ENCODE measurements at places on chromosomes 4 and X. TPM values are rescaled to one million over a fixed set of nuclear protein-coding genes. Genes with fewer than 3 reads are reported as not detected.

Gene RBM46
- not detected for total RNA-seq

DNA sequence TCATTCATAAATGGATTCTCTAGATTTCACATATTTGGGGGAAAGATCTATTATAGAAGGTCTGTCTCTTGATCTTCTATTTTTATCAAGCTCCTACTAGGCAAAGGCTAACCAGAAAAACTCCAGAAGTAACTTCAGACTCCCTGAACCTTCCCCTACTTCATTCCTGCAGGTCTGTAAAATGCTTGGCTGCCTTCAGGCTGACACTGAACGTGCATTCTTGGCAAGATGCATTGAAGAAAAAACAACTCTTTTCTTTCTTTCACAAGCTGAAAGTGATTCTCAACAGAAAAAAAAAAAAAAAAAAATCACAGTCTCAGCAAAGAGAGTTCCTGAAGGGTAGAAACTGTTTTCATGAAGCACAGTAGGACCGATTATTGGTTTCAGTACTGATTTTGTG is 12.7 kb downstream of the OPHN1 start:
- no peak for DNase-seq

- no peak for DNase-seq
Observed at GRCh38 chrX:724256-724655, 93.7 kb downstream of the SHOX start.

DNA sequence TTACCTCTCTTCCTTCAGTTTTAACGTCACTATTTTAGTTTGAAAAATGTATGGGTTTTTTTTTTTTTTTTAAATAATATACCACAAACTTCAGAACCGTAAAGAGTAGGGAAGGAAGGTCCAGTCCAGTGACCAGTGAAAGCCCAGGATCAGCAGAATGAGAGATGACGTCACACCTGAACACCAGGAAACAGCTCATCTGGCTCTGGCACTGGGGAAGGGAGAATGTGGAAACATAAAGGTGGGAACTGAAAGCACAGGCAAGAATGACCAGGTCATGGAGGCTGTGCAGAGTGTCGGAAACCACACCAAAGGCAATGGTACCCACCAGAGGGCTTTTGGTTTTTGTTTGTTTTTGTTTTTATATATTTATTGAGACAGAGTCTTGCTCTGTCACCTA is 141.2 kb downstream of the DHX15 start:
- DNase-seq = no peak

DNA sequence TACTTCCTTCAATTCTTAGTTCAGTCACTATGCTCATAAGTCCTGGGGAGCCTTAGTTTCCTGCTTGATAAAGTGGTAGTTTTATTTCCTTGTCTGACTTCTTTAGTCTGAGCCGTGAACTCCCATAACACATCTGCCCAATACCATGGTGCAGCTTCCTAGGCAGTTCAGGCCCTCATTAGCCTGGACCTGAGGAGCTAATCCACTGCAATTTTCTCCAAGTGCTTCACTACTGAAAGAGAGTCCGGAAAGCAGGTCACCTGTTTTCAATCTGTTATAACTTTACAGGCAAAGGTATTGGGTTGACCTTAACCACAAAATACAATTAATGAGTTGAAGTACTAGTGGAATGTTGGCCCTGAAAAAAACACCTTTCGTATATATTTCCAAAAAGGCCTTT is 245.4 kb upstream of the BOD1L1 start:
- DNase-seq = no peak

DNA sequence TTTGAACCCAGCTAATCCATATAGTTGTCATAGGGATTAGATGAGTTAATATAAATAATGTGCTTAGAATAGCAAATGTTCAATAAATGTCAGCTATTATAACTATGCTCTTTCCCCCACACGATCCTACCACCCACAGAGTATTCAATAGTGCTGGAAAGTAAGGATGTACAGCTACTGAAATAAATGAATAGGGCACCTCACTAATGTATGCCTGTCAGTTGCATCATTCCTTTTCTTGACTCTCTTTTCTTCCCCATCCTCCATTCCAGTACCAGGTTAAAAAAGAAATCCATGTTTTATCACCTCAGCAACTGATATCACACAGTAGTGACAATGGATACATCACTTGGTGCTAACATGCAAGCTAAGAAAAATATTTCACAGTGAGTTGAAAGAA is 42.8 kb upstream of the GPM6B start:
- DNase-seq = no peak

- DNase-seq = no peak
Observed at GRCh38 chr4:38681281-38681991, 17.4 kb downstream of the KLF3 start.
